ENCODE measurements at places on chromosomes 5 and 9.

DNA sequence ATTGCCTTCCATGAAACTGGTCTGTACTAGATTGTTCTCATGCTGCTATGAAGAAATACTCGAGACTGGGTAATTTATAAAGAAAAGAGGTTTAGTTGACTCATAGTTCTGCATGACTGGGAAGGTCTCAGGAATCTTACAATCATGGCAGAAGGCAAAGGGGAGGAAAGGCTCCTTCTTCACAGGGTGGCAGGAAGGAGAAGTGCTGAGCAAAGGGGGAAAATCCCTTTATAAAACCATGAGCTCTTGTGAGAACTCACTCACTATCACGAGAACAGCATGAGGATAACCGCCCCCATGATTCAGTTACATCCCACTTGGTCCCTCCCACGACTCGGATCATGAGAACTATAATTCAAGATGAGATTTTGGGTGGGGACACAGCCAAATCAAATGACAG is 163.2 kb downstream of the RFK start:
- no peak for DNase-seq

DNA sequence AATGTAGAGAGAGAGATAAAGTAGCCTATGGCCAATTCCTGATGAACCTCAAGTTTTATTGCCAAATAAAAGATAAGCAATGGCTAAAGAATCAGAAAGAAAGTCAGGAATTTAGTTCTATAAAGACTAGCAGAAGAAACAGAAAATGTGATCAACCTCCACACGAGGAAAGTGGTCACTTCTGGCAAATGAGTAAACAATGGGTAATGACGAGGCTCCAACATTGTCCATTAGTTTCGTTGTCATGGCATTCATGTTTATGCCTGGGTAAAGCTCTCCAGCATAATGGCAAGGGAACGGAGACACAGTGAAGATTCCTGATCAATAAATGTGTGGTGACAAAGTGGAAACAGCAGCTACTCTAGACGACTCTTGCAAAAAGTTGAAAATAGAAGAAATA is 341.8 kb upstream of the CTNND2 start:
- DNase-seq: no peak

GRCh38 chr5:52668139-52668538 is 119.6 kb upstream of the ITGA1 start:
- DNase-seq: no peak

DNA sequence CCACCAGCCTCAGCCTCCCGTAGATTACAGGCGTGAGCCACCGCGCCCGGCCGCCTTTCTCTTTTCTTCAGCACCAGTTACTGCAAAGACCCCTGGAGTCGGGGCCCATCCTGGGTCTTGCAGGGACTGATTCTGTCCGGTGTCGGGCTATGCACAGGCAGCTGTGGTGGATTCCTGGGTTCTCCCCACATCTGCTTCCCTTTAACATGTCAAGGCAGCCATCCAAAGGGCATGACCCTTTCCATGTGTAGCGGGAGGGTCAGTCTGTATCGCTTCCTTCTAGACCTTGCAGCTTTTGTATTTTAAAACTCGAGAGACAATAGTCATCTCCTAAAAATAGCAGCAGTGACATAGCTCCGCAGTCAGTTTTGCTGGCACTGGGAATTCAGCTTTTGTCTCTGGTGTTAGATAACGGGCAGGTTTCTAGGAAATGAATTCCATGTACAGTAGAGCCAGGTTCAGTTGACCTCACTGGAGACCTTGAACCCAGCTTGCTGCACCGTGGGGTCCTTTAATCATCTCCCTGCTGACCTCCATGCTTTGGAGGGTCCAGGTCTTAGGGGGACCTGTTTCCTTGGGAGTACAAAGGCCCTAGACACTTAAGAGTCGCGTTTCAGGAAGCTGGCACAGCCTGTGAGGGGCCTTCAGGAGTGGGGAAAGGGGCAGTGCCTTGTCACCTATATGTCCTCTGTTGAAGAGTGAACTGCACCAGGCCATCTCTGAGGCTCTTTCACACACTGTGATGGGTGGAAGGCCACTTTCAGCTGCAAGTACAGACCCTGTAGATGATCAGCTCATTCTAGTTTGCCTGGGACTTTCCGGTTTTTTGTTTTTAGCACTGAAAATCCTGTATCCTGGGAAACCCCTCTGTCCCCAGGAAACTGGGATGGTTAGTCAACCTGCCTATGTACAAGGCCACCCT is 13.8 kb downstream of the ANKRD33B start:
- DNase-seq: no peak

GRCh38 chr9:87267251-87268070 is 230.2 kb upstream of the DAPK1 start:
- DNase-seq: no peak

GRCh38 chr9:4464911-4465513 is 25.3 kb upstream of the SLC1A1 start:
- DNase-seq: no peak

GRCh38 chr5:76367623-76368371 is 35.3 kb upstream of the IQGAP2 start:
- DNase-seq: no peak

GRCh38 chr9:27311184-27311583 is 14.2 kb upstream of the EQTN start:
- DNase-seq: no peak

- no peak for DNase-seq
These were observed 146.9 kb downstream of the RORB start for GRCh38 chr9:74644023-74644422.

- DNase-seq: no peak
These were observed 63.6 kb upstream of the DAB2IP start for GRCh38 chr9:121587863-121588262.

DNA sequence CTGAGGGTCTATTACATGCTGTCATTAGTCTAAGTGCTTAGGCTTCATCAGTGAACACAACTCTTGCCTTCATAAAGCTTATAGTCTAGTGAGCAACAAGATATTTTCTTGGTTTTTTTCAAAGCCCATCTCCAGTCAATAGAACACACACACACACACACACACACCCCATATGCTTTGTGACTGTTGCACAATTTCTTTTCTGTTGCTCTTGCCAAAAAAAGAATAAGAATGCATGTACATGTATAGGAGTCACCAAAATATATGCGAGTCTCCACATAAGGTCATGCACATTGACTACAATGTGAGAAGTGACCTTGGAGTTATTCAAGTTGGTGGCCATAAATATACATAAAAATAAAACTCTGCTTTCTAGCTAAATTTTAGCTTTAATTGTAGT is 351.5 kb upstream of the TLE4 start:
- DNase-seq: no peak

Data from effector memory CD8-positive, alpha-beta T cell (primary cell).